ENCODE measurements at places on chromosomes 16 and 17.

GRCh38 chr17:80605326-80606066 lies 60.9 kb downstream of the RPTOR start:
- no peak for DNase-seq

GRCh38 chr17:82098939-82099763 lies 1.1 kb upstream of the FASN start:
- DNase-seq: no peak

GRCh38 chr17:74241431-74241830 lies 28.1 kb downstream of the TTYH2 start:
- DNase-seq: no peak

- no peak for DNase-seq
Measured at GRCh38 chr17:49104511-49105074, 28.0 kb upstream of the B4GALNT2 start.

GRCh38 chr17:80761110-80761871 lies 216.7 kb downstream of the RPTOR start:
- no peak for DNase-seq

- DNase-seq: no peak
Measured at GRCh38 chr16:71721066-71721740, 3.3 kb downstream of the PHLPP2 start.

DNA sequence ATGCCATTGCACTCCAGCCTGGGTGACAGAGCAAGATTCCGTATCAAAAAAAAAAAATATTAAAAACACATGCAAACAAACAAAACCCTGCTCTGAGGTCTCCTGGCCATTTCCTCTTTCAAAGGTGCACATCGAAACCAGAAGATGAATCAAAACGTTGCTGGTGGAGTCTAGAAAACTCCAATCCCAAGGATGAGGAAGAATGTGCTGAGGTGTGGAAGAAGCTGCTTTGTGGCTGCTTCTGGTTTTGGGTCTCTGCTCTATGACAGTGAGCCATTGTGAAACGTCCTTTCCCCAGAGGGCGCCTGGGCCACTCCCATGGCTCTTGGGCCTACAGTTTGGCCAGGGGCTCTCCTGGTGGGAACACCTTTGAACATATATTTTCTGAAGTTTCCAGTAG lies 112.6 kb downstream of the IRF8 start:
- no peak for DNase-seq

DNA sequence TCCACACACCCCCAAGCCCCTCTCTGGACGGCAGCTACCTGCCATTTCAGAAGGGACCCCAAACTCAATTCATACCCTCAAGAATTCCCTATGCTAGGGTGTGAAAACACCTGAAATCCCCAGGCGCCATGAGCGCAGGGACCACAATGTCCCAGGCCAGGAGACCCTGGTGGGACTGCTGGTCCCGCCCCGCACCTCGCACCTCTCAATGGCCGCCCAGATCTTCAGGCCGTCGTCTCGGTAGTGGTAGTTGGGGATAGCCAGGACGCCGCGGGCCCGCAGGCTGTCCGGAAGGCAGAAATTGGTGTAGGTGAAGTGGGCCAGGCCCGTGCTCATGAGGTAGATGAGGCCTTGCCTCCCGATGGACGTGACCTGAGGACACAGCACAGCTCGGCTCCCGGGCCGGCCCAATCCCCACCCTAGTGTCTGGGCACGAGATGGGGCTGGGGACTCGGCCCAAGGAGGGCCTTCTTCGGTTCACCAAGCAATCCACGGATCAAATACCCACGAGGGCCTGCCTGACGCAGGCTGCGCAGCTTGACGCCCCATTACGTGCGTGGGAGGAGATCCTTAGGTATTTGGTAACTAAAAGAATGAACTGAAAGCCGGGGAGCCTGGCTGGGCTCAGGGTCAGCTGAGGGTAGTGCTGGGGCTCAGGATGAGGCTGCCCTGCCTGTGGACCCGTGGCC lies 9.2 kb downstream of the ALOXE3 start:
- no peak for DNase-seq

- no peak for DNase-seq
Measured at GRCh38 chr17:8222380-8222629, 11.9 kb upstream of the AURKB start.

GRCh38 chr17:80798595-80799537 lies 192.8 kb upstream of the CHMP6 start:
- DNase-seq: no peak

DNA sequence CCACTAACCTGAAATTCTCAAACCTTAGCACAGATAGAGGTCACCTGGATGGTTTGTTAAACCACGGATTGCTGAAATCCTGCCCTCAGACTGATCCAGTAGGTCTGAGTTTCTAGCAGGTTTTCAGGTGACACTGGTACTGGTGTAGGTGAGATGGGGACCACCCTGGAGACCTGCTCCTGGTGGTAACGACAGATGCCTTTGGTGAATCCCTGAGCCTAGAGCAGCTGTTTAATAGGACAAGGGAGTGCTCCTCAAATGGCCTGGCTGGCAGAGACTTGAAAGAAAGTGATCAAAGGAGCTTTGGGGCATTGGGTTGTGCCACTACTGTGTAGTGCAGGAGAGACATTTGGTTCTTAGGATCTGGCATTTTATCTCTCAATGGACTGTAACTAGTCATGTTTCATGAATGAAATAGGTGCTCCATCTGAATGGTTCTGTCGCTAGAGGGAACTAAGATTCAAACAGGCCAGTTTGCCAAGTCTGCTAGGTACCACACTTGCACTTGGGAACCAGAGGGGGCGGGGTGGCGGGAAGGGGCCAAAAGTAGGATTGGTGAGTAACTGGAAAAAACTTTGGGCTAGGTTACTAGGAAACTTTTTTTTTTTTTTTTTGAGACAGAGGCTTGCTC lies 2.9 kb upstream of the IFI35 start:
- no peak for DNase-seq

- DNase-seq: no peak
Measured at GRCh38 chr16:68668266-68668665, 23.2 kb downstream of the CDH3 start.

DNA sequence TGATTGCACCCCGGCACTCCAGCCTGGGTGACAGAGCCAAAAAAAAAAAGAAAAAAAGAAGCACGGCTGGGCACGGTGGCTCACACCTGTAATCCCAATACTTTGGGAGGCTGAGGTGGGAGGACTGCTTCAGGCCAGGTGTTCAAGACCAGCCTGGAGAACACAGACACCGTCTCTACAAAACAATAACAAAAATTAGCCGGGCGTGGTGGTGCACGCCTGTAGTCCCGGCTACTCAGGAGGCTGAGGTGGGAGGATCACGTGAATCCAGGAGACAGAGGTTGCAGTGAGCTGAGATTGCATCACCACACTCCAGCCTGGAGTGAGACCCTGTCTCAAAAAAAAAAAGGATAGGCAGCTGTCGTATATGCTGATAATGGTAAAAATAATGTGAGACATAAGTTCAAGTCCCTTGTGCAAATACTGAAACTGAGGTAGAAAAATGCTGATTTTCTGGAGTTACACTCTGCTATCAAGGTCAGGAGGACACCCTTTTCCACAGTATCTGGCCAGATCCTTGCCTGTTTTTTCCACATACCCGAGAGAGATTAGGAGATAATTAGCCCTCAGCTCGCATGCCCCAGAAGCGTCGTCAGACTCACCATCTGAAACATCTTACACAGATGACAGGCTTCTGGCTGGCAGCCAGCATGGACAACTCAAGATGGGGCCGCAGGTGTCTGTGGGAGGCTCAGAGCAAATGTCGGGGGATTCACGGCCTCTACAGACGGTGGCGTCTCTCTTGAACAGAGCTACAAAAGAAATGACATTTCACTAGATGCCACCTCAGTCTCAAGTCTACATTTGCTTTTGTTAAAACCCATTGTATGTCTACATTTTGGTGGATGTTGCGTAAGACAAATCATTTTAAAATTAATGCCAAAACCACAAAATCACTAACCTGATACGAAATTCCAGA lies 36.8 kb downstream of the WDR45B start:
- peak; percentile 43 for DNase-seq

DNA sequence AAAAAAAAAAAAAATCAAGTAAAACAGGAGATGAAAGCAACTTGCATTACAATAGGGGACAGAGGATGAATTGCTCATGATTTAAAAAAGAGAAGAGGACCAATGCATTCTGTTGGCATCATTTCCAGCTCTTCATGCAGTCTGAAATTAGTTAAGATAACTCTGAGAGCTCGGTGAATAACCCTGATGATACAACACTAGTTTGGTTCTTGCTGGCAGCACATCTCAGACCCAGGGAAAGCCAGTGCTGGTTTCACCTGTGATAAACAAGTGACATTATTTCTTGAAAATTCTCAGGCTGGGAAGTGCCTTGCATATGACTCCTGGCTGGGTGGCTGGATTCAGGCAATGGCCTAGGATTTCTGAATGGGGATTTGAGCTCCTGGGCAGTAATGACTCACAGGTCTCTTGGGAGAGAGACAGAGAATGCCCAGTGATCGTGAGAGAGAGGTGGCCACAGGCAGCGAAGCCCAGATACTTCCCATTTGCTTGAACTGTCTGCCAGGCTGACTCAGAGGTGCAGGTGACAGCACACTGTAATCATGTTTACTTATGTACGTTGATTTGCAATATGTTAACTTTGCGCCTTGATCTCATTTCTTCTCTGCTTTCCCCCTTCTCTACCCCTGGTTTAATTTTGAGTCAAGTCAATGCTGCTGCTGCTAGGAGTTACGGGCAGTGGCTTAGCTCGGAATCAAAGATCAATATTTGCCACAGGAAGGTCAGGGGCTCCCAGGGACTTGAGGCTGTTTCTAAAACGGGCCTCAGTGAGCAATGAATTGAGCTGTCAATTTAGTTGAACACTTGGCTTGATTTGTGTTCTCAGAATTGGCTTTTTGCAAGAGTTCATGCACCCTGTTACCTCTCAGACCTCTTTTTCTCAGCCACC lies 27.1 kb downstream of the ARSG start:
- DNase-seq: no peak
